Activated CD4-positive, CD25-positive, alpha-beta regulatory T cell (primary cell): ENCODE measurements at places on chromosomes 5 and 9.

DNA sequence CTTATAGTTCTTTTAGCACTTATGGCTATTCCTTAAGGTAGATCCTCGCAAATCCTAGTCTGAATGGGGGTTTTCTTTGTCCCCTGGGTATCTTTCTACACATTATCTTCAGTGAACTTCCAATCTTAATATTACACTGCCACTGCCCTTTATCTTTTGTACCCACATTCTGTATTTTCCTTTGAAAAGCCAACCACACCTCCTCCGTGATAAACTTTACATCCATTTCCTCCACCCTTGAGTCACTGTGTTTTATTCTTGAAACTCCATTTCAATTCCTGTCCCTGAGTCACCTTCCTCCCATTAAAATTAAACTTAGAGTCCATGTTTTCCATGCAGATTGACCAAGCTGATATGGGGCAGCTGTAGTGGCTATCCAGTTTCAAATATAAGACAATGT lies 43.2 kb upstream of the RICTOR start:
- no peak for DNase-seq

- no peak for DNase-seq
Observed at GRCh38 chr9:134055981-134056461, 11.8 kb downstream of the BRD3 start.

GRCh38 chr5:138722544-138723177 lies 30.6 kb upstream of the CTNNA1 start:
- no peak for DNase-seq

GRCh38 chr9:24500761-24501160 lies 44.9 kb downstream of the IZUMO3 start:
- DNase-seq: no peak

DNA sequence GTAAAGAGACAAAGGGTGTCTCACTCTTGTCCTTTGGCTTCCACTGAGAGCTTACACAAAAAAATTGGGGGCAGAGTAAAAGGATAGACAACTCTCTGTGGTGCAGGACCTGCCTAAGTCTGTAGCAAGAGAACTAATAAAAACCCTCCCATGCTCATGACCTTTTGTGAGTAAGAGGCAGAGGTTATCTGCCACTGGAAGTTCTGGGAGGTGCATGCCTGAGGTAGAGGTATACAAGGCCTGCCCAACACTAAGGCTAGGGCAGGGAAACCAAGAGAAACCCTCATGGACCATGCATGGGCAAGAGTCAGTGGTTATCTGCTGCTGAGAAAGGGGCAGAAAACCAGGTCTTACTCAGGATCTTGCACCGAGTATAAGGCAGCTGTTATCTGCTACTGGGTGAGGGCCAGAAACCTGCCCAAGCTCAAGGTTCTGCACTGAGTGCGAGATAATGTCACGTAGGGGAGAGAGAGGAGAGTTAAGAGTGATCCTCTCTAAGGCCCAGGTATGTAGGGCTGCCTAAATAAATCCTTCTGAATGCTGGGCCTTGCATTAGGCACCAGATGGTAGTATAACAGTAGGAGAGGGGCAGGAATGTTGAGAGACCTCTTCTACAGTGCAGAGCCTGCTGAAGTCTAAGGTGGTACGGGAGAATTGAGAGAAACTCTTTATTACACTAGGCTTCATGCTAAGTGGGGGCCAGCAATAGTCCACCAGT lies 143.4 kb downstream of the MACROH2A1 start:
- no peak for DNase-seq

- no peak for DNase-seq
Observed at GRCh38 chr5:137666461-137666850, 69.4 kb downstream of the KLHL3 start.

DNA sequence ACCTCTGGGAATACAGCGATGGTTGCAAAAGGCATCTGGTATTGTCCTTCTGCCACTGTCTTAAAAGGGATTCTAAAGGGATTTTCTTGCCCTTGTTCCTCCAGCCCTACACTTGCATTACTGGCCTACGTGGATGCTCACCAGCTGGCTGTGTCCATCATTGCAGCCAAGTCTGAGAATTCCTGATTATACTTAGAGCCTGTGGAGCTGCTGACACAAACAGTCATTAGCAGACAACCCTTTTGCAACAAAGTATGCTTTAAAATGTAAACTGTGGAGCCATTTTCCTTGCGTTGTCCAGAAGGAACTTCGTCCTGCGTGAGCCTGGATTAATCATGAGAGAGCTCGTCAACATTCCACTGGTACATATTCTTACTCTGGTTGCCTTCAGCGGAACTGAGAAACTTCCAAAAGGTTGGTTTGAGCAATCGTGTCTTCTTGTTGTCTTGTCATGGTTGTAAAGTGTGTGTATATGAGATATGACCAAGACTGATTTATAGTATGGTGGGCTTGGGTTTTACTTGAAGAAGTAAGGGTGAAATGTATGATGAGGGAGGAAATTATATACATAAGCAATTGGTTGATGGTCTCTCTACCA lies at the start of gene MUSK:
MUSK (plus strand) TSS at position 222 of the 598 bp plus-strand sequence; CDS start at position 336, 114 bp downstream.
- DNase-seq: no peak

DNA sequence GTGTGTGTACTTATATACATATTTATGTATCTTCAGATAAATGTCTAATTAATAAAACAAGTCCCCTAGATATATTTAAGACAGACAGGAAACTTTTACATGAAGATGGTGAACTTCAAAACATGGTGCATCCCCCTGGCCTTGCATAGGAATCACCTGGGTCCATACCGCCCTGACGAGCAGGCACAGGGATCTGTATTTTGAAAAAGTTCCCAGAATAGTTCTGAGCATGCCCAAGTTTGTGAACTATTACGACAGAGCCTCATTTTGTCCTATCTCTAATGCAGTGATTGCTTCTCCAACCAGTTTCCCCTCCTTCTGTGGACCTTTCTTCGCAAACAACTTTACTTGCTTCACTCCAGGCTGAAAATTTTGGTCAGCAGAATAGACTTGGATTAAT lies 98.1 kb downstream of the APBA1 start:
- no peak for DNase-seq

- DNase-seq: no peak
Observed at GRCh38 chr9:86486891-86487837, 133.0 kb upstream of the TUT7 start.

- no peak for DNase-seq
Observed at GRCh38 chr9:113152699-113153098, 1.9 kb downstream of the SLC31A2 start.

GRCh38 chr5:6603643-6604042 lies 29.2 kb downstream of the NSUN2 start:
- DNase-seq: no peak

DNA sequence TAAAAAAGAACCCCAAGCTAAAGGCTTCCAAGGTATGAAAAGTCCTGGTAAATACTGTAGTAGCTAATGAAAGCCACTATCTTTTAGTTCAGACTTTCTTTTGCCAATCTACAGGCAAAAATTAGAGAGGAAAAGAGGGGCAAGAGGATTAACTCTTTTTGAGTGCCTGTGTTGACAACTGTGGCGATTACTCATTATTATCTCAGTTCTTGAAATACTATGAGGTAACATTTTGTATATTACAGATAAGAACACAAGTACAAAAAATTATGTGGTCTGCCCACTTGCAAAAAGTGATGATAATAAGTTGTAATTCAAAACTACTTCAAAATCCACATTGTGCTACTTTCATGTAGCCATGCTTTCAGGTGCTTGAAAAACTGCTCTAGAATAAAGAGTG lies 144.0 kb downstream of the DTWD2 start:
- no peak for DNase-seq

- DNase-seq: no peak
Observed at GRCh38 chr5:177520271-177520670, 3.5 kb upstream of the DDX41 start.

DNA sequence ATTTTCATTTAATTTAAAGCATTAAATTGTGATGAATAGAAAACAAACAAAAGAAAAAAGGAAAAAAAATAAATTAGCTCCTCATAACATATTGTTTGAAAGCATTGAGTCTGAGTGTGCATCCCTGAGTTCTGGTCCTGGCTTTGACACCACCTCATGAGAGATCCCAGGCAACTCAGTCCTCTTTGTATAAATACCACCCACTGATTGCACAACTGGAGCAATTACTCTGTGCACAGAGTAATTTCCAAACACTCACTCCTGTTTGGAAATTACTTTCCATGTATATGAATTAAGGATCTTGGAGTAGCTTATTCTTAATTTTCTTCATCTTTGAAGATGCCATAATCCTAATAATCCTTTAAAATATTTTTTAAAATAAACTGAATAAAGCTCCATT lies 59.4 kb upstream of the C5orf46 start:
- DNase-seq: no peak

- no peak for DNase-seq
Observed at GRCh38 chr9:3541206-3541605, 15.4 kb upstream of the RFX3 start.

GRCh38 chr9:132062806-132063205 lies 16.9 kb downstream of the MED27 start:
- no peak for DNase-seq

DNA sequence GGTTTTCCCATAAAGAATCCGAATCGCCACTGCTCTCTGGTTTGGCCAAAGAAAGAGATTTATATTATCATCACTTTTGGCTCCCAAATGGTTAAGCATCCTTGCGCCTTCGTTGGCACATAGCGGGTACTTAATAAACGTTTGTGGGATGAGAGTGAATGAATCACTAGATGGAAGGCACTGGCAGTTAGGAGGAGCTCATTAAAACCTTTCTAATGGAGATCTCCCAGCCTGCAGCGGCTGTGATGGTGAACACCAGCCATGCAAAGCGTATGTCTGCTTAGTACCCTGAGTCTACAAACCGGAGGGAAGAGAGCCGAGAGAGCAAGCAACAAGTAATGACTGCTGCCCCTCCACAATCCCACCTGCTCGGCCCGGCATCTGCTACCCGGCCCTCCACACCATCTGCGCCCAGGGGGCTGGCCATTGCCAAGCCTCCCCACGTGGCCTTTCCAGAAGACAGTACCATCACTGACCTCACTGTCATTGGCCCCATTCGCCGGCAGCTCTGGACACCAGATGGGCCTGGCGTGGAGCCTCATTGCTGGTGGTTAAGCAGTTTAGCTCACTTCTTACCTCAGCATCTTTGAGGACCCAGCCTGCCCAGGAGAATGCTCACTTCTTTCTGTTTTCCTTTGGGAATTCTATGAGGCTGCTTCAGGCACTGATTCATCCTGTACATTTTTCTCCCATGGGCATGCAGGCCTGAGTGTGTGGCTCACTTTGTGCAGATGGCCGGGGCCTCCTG lies 39.3 kb upstream of the ANKRD33B start:
- DNase-seq: no peak

DNA sequence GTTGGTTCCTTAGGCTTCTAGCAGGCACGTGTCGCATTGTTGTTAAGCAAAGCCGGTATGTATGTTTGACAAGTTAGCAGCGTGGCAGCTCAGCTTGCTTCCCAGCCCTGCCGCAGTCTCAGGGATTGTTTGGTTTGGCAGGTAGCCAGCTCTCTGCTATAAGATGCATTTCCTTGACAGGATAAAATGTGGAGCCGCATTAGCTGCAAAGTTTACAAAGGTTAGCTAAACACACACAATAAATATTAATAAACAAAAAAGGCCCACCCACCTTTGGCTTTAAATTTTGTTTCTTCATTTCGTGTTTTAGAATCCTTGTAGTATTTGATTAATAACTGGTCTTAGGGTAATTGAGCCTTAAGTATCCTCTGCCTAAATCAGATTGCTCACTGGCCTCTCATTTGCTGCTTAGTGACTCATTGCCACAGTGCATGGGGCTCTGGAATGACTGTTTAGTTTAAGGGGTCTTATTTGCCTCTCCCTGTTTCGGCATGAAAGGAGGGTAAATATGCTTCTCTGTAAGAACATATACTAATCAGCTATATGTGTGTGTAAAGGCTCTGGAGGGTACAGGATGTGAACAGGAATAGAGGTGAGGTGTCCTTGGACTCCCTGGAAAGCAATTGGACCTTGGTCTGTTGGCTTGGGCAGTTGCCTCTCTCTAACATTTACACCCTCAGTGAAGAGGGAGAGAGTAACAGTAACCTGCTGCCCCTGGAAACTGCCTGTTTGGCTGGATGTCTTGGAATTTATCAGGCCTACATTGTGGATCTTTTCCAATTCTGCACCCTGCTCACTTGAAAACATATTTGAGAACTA lies 122.0 kb downstream of the GDNF start:
- DNase-seq: no peak

- DNase-seq: no peak
Observed at GRCh38 chr9:83964973-83965349, 15.1 kb downstream of the HNRNPK start.

GRCh38 chr5:105544300-105544699 lies 1981.7 kb upstream of the NUDT12 start:
- no peak for DNase-seq

- no peak for DNase-seq
Observed at GRCh38 chr9:123678038-123678877, 251.7 kb downstream of the DENND1A start.

- DNase-seq: no peak
Observed at GRCh38 chr5:31106691-31107090, 86.8 kb upstream of the CDH6 start.

- no peak for DNase-seq
Observed at GRCh38 chr9:88990041-88990728, 1.1 kb upstream of the S1PR3 start.

- DNase-seq: no peak
Observed at GRCh38 chr9:38017885-38018186, 51.2 kb downstream of the SHB start.

DNA sequence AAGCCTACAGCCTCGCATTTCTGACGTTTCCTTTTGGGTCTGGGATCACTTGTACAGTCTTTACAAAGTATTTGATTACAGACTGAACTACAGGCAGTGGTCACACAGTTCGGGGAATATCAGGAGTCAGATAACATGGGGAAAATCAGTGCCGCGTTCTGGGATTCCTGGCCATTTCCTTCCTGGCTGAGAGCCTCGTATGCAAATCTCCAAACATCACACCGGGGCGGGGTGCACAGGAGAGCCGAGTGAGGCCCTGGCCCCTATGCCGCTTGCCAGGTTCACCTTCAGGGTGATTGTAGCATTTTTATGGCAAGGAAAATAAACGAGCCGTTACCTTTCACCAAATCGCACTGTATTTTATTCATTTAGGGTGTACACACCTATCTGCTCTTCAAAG lies 29.6 kb upstream of the SLC9A3 start:
- DNase-seq: no peak

- no peak for DNase-seq
Observed at GRCh38 chr5:173819521-173819920, 68.6 kb upstream of the CPEB4 start.

DNA sequence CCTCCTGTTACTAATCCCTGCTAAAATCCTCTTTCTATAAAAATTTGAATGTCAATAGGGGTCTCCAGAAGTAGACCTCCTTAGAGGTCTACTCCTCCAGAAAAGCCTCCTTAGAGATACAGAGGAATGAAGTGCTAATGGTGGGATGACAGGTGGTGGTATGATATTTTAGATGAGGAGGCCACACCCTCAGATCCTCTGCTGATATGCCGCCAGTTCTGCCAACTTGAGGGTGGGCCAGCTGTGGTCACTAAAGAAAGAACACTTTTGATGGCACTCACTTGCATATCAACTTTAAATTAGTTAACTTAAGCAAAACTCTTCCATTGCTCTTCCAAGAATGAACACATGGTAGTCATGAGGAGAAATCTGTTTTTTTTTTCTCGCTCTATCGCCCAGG lies 16.9 kb upstream of the UBAP2 start:
- no peak for DNase-seq

- DNase-seq: no peak
Observed at GRCh38 chr9:82489201-82489821, 500.7 kb downstream of the SPATA31D1 start.

- no peak for DNase-seq
Observed at GRCh38 chr5:149264439-149265067, 7.1 kb upstream of the AFAP1L1 start.
